Spinal cord (tissue), 10 donors: ENCODE measurements at places on chromosomes 7 and 10. TPM values are rescaled to one million over a fixed set of nuclear protein-coding genes. Genes with fewer than 3 reads are reported as not detected.

The HOXA13 gene
- polyA plus RNA-seq: not detected

The LAMB1 gene
- polyA plus RNA-seq: 84.4 TPM

DNA sequence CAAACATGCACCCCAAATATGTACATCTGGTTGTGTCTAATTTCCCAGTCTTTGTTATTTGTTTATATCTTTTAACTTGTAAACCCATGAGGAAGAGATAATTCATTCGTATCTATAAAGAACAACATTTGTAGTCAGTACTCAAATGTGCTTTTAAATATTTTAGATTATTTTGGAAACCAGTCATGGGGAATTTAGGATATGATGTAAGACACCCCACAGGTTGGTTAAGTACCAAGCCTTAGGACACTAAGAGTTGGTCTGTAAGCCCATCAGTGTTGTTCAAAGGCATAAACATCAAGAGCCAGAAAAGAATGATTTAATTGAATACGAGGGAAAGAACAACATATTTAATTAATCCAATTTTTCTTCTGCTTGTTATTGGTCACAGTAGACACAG, 421.1 kb upstream of the SEMA3C start:
- H3K4me1 ChIP-seq: no peaks in the 10 kb centered on the region
- no peaks in the 10 kb centered on the region for H3K27me3 ChIP-seq
- H3K27ac ChIP-seq: no peak overlapping the region
- no peaks in the 10 kb centered on the region for H3K36me3 ChIP-seq
- H3K4me3 ChIP-seq: no peak overlapping the region

The TUBB8 gene
- polyA plus RNA-seq: 0.43 TPM
